Activated CD8-positive, alpha-beta memory T cell treated with anti-CD3 and anti-CD28 coated beads, Interleukin-2, amount 50 U/mL, for 48 hours (primary cell): ENCODE measurements at places on chromosomes 2 and 18.
A peak's percentile ranks its signal among the peaks of the same experiment; 100 is the strongest.

- no peak for DNase-seq
These were observed 201.9 kb downstream of the CLIP4 start for GRCh38 chr2:29317077-29317517.

DNA sequence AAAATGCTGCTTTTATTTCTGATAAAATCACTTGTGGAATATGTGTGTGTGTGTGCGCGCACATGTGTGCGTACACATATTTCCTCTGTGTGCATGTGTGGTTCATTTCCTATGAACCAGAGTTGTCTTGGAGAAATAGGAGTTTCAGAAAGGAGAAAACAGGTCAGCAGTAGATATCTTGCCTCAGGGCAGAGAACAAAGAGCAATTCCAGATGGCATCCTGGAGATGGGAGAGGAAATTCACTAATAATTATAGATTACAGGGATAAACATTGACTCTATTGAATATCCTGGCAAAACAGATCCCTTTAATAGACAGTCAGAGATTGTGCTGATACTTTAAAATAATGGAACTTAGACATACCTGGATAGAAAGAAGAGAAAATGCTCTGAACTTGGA lies 298.0 kb downstream of the TRIB2 start:
- no peak for DNase-seq

- DNase-seq = no peak
These were observed 63.2 kb downstream of the GNAL start for GRCh38 chr18:11752116-11752911.

GRCh38 chr2:192773044-192773443 lies 578.3 kb upstream of the TMEFF2 start:
- DNase-seq = no peak

GRCh38 chr18:62717169-62717924 lies 2.0 kb downstream of the PHLPP1 start:
- peak; percentile 54 for DNase-seq

DNA sequence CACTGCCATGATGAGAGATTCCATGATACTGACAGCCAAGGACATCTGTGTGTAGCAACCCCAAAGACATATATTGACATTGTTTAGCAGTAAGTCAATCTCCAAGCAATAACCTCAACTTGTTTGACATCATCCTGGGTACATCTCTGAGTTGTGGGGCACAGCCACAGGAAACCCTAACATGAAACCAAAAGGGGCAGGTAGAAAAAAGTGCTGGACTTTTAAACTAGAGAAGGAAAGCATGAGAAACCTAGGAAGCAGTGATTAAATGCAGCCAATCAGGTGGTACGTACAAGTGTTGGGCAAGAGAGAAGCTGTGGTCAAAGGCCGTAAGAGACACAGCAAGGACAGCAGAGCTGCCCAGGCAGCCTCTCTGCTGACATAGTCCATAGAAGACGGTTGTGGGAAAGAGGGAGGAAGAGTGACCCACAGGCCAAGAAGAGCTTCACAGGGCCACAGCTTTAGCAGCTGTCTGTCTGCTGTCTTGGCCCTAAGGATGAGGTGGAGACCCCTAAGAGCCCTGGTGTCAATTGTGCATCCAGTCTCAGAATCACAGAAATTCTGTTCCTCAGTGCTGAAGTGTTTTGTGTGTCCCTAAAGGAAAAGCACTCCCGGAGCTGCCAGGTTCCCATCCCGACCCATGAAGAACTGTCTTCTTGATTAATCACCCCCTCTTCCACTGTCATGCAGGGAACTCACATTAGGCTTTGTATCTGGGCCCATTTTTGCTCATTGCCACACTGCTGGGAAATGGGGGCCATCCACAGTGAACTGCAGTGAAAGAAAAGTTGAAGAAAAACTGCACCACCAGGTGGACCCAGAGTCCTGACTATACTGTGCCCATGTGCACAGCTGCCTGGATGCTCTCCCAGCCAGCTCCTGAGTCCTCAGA lies 25.4 kb upstream of the CHN1 start:
- no peak for DNase-seq

GRCh38 chr2:37615804-37616676 lies 55.4 kb downstream of the CDC42EP3 start:
- DNase-seq = no peak

DNA sequence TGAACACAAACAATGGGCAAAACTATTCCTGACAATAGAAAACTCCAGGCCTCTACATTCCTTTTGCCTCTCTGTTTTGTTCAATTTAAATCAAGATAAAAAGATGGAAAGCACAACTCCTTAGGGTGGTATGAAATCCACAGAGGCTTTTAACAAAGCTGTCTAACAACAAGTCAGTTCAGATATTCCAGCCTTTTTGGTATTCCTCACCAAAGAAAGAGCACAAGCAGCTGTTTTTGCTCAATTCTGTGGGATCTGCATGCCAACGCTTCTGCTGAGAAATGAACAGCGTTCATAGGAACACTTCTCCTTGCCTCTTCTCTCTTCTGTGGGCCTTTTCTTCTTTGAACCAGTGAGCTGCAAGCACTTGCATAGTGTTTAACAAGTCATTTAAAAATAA lies 411.6 kb upstream of the TCF4 start:
- no peak for DNase-seq

GRCh38 chr2:222907790-222908441 lies 47.1 kb downstream of the ACSL3 start:
- no peak for DNase-seq

- no peak for DNase-seq
These were observed 993.1 kb downstream of the TSN start for GRCh38 chr2:122748552-122749011.

GRCh38 chr18:3214855-3215637 lies 4.7 kb downstream of the MYOM1 start:
- DNase-seq = no peak

DNA sequence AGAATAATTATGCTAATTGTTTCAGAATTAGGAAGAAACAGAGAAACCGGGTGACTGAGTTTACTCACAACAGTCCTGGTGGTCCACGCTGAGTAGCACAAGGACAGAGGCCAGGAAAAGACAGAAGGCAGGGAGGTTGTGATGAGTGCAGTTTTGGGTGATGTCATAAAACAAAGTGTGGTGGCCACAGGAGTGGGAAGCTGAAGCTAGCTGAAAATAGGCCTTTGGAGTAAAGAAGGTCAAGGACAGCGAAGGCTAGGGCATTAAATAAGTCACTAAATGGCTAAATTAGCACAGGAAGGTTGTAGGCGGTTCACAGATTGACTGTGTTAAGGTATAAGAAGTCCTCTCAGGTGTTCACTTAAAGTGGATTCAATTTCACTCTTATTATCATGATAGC lies 120.9 kb upstream of the TTN start:
- no peak for DNase-seq

- DNase-seq = no peak
These were observed 11.8 kb downstream of the CNOT11 start for GRCh38 chr2:101264360-101264939.

GRCh38 chr2:171185941-171186340 lies 25.2 kb upstream of the TLK1 start:
- DNase-seq = no peak

GRCh38 chr2:77147153-77147552 lies 375.0 kb downstream of the LRRTM4 start:
- DNase-seq = no peak

- no peak for DNase-seq
These were observed 375.6 kb upstream of the LRATD1 start for GRCh38 chr2:14256890-14257289.
